ENCODE measurements at places on chromosomes 4 and X. TPM values are rescaled to one million over a fixed set of nuclear protein-coding genes. Genes with fewer than 3 reads are reported as not detected.

DNA sequence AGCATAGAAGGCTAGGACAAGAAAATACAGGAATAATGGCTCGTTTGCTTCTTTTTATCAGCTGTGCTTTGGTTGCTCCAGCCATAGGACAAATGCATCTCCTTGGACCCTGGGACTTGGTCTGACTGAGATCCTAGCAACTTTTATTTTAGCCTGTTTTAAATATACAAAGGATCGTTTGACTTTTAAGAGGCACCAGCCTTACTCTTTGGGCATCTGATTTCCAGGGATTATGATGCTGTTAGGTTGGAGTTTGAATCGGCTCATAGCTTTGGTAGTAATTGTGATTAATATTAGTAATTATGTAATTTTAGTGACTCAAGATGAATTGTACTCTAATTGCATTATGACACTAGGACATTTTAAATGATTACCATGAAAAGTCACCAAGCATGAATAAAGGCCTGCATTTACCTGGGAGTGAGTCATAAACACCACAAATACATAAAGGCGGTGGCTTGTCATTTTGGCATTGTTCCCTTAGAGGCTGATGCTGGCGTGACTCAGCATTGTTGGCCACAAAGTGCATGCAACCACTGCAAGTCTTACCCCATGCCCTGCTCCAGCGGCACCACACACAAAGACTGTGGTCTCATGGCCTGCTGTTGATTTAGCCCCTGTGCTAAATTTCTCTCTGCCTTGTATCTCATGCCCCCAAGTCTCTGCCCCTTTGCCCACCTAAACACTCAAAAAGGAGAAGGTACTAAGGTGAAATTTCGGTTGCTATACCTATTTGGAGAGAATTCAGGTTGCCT lies 12.4 kb downstream of the GPAT3 start:
- no peak for DNase-seq

GRCh38 chr4:83255584-83255983 lies 29.0 kb downstream of the COQ2 start:
- no peak for DNase-seq

- no peak for DNase-seq
These were observed 124.6 kb downstream of the HUWE1 start for GRCh38 chrX:53561912-53562311.

DNA sequence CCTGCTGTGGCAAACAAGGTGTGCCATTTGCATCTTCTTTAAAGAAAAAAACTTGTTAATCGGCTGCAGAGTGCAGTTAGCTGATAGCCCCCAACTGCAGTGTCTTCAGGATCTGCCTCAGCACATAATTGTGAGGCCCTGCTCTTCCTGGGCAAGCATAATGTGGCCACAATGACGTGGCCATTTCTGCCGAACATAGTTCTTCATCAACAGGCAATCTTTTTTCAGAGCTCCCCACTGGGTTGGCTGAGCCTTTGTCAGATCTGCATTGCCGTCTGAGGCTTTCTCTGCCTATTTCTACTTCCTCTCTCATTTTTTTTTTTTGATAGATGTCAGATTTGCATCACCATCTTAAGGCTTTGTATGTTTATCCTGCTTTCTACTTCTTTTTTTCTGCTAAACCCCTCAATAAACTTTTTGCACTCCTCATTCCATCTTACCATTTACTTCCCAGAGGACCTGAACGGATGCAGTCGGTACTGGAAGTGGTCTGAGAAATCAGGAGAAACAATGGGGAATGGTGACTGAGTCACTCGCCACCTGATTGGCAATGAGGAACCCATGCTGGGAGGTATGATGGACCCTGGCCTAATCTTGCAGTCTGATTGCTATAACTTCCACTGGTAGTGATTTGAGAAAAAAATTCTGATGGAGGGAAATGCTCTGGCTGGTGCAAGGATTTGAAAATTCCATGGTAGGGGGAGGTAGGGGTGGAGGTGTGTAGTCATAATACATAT lies 21.2 kb upstream of the TAB3 start:
- DNase-seq = no peak

DNA sequence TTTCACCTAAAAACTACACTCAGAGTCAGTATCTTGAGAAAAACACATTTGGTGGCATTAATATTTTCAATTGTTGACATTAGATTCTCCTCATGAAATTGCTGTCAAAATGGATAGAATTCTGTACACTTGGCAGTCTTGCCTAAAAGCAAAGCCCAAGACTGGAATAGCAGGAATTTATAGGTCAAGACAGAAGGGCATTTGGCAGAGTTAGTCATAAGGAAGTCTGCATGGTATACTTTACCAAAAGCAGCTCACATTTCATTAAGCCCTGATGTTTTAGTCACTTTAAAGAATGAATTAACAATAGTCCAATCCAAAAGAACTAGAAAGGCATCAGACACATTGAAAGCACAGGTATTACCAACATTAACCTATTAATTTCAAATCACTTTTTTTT lies 7.1 kb downstream of the CCDC160 start:
- DNase-seq = no peak

- DNase-seq = no peak
These were observed 24.8 kb upstream of the MSANTD1 start for GRCh38 chr4:3223956-3224748.

DNA sequence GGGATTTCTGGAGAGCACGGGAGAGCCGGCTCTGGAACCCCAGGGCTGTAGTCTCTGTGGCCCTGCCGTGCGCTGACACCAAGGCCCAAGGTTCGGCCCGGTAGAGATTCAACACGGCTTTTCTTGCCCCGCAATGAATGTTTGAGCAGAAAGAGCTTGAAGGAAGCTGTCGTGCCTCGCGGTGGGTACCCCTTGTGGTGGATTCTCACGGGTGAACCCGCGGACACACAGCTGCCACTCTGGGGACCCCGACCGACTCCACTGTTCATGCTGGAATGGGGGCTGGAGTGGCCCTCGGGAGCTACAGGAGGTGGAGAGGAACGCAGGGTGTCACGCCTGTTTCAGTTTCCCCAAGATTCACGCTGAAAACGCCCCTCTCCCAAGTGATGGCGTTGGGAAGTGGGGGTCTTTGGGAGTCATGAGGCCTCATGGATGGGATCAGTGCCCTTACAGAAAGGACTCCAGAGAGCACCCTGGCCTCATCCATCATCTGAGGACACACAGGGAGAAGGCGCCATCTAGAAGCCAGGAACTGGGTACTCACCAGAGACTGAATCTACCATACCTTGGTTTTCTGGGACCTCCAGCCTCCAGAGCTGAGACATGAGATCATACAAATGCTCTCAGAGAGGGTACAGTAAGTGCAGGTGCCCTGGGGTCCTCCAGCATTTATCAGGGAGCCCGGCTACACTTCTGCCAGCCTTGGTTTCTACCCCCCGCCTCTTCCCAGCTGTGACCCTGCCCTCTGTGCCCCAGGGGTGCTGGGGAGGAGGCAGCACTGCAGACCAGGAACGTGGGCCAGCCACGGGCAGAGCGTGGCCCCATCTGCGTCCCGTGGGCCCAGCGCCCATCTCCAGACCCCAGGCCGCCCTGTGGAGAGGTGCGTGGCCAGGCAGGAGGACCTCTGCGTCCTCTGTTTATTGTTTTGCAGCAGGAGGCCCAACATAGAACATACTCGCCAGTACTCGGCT lies 6.4 kb downstream of the SLC25A6 start:
- DNase-seq = no peak

GRCh38 chr4:25953740-25954139 lies 39.7 kb downstream of the SMIM20 start:
- DNase-seq = no peak

- DNase-seq = peak; percentile 47
These were observed 192.4 kb upstream of the AR start for GRCh38 chrX:67351411-67351810.

- no peak for DNase-seq
These were observed 138.5 kb downstream of the COL4A6 start for GRCh38 chrX:108299704-108300103.

GRCh38 chr4:71855944-71856343 lies 72.1 kb upstream of the GC start:
- no peak for DNase-seq

DNA sequence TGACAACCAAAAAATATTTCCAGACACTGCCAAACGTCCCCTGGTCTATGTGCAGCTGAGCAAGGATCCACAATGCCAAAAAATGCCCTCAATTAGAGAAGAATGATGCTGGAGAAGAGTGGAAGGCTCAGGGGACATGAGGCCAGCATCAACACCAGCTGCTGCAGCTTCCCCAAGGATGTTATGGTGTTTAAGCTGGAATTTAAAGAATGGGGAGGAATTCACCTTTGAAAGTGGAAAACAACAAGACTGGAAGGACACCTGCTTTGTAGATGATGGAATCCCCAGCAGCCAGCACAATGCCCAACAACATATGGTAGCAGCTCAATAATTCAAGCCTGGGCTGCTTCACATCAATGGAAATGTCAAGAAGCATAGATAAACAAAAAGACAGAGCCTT lies 20.3 kb upstream of the SMPX start:
- no peak for DNase-seq

DNA sequence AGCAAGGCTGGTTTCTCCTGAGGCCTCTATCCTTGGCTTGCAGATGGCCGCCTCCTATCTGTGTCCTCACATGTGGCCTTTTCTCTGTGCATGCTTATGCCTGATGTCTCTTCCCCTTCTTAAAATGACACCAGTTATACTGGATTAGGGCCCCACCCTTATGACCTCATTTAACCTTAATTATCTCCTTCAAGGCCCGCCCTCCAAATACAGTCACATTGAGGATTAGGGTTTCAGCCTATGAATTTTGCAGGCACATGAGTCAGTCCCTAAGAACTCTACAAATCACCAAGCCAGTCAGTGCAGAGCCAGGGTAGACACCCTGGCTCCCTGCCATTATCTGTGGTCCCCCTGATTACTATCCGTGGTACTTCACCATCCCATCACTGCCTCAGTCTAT lies 51.6 kb downstream of the MAML3 start:
- DNase-seq = no peak

DNA sequence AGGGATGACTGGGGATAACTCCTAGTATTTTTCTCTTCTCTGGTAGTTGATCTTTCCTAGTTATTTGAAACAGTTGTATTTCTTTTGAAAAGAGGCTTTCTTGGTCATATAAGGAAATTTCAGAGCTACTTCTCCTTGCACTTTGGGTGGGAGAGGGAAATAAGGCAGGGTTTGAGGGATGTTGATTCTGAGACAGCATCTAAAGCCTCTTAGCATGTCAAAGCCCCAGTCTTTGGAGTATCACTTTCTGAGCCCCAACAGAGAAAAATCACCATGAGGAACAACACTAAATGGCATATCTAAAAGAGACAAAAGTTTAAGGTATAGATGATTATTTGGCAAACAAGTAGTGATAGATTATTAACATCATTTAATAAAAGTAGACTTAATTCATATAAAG lies 688.1 kb downstream of the TRAM1L1 start:
- no peak for DNase-seq

- DNase-seq = no peak
These were observed 1293.9 kb downstream of the FSTL5 start for GRCh38 chr4:160869899-160870298.

ELF4 gene
- 9.1 TPM for total RNA-seq

PRPS2 gene
- 73.9 TPM for total RNA-seq

YY2 gene
- total RNA-seq = 0.47 TPM

SULT1E1 gene
- total RNA-seq = 7.8 TPM

AADAT gene
- total RNA-seq = 1.7 TPM

All from thymus (tissue), 14 donors.